Osteoblast (primary cell): ENCODE measurements at places on chromosomes 13 and 19. TPM values are rescaled to one million over a fixed set of nuclear protein-coding genes. Genes with fewer than 3 reads are reported as not detected.
A peak's percentile ranks its signal among the peaks of the same experiment; 100 is the strongest.

The ZNF682 gene
- total RNA-seq: 2.2 and 5.9 TPM in 2 replicates

The GPR12 gene
- not detected in 2 replicates for total RNA-seq

GRCh38 chr13:35648201-35648600 lies 171.7 kb upstream of the MAB21L1 start:
- DNase-seq: no peak
- no peak overlapping the region for H3K27ac ChIP-seq
- no peaks in the 10 kb centered on the region for H3K36me3 ChIP-seq
- H3K4me3 ChIP-seq: no peak overlapping the region
- H3K4me1 ChIP-seq: no peaks in the 10 kb centered on the region
- no peaks in the 10 kb centered on the region for H3K27me3 ChIP-seq

DNA sequence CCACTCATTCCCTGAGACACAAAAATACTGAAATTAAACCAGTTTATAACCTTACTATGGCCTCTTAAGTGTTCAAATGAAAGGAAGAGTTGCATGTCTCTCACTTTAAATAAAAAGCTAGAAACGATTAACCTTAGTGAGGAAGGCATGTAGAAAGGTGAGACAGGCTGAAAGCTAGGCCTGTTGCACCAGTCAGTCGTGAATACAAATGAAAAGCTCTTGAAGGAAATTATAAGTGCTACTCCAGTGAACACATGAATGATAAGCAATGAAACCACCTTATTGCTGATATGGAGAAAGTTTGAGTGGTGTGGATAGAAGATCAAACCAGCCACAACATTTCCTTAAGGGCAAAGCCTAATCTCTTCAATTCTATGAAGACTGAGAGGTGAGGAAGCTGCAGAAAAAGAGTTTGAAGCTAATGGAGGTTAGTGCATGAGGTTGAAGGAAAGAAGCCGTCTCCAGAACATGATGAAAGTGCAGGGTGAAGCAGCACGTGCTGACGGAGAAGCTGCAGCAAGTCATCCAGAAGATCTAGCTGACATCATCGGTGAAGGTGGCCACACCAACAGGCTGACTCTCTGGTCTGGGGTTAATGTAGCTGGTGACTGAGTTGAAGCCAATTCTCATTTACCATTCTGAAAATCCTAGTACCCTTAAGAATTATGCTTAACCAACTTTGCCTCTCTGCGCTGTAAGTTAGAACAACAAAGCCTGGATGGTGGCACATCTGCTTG lies 94.5 kb upstream of the TEX29 start:
- no peaks in the 10 kb centered on the region for H3K4me1 ChIP-seq
- H3K27ac ChIP-seq: no peak overlapping the region
- H3K4me3 ChIP-seq: no peak overlapping the region
- DNase-seq: no peak

DNA sequence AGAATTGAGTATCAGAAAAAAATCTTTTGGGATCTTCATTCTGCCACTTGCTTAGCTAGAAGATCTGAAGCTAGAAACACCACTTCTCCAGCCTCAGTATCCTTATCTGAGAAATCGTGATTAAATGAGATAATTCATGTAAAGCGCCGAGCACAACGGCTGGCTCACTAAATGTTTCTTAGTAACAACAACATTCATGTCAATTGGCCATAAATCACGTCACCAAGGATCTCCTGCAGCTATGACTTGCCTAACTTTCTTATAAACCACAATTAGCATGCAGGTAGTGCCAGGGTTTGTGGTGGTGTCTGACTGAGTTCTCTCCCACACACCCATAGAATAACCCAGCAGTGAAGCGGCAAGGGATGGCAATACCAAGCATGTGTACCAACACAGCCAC lies 501.3 kb downstream of the EFNB2 start:
- DNase-seq: no peak
- H3K27ac ChIP-seq: no peak overlapping the region
- H3K36me3 ChIP-seq: no peaks in the 10 kb centered on the region
- H3K4me1 ChIP-seq: peaks cover 9% of the 10 kb centered on the region

- H3K27me3 ChIP-seq: no peaks in the 10 kb centered on the region
- H3K36me3 ChIP-seq: peaks cover 5% of the 10 kb centered on the region
- DNase-seq: no peak
- no peak overlapping the region for H3K4me3 ChIP-seq
These were observed 32.2 kb upstream of the TPT1 start for GRCh38 chr13:45373162-45373547.

The C5AR1 gene
- total RNA-seq: 0.29 and 0.72 TPM in 2 replicates

GRCh38 chr13:27666951-27667350 lies 45.3 kb downstream of the POLR1D start:
- no peak for DNase-seq
- H3K4me3 ChIP-seq: no peak overlapping the region
- no peak overlapping the region for H3K27ac ChIP-seq
- no peaks in the 10 kb centered on the region for H3K4me1 ChIP-seq
- peaks cover 8% of the 10 kb centered on the region for H3K36me3 ChIP-seq
- H3K27me3 ChIP-seq: no peaks in the 10 kb centered on the region

DNA sequence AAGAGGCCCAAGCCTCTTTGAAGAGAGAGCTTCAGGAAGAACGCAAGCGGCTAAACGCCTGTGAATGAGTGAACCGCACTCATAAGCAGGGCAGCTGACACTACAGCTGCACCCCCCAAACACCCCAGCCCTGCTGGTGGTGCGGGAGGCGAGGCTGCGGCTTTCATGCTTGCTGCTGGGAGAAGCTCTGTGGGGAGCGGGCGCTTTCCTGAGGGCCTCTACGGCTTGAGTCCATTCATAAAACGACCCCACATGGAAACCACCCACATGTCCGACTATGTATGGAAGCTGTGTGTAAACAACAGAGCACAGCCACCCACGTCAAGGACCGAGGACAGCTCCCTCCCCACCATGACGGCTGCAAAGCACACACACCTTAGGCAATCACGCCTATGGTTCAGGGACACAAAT lies 5.5 kb downstream of the AP3D1 start:
- peaks cover 24% of the 10 kb centered on the region for H3K36me3 ChIP-seq
- H3K4me1 ChIP-seq: peaks cover 12% of the 10 kb centered on the region
- H3K27ac ChIP-seq: no peak overlapping the region
- DNase-seq: peak; percentile 54

The FLT1 gene
- total RNA-seq: under 0.01 TPM in 1 of 2 replicates, not detected in the other

The RBM26 gene
- 32.7 and 35.5 TPM in 2 replicates for total RNA-seq
